ENCODE measurements at places on chromosomes 7 and 10.
A peak's percentile ranks its signal among the peaks of the same experiment; 100 is the strongest.

- no peak for DNase-seq
Observed at GRCh38 chr7:84364708-84365107, 170.1 kb upstream of the SEMA3A start.

DNA sequence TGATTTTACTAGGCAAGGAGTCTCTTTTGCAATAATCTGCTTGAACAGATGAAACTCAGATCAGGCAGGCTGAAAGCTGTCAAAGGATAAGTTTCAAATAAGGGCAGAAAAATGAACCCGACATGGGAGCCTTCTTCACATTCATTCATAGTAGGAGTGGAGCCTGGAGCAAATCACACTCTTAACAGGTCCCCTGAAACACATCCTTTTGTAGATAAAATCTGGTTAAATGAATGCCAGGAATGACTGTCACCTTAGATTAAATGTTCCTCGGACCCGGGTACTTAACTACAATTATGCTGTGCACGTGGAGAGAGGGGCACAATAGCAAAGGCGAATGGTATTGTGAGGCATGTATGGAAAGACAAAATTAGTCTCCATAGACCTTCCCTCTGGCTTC is 344.7 kb upstream of the LRGUK start:
- no peak for DNase-seq

DNA sequence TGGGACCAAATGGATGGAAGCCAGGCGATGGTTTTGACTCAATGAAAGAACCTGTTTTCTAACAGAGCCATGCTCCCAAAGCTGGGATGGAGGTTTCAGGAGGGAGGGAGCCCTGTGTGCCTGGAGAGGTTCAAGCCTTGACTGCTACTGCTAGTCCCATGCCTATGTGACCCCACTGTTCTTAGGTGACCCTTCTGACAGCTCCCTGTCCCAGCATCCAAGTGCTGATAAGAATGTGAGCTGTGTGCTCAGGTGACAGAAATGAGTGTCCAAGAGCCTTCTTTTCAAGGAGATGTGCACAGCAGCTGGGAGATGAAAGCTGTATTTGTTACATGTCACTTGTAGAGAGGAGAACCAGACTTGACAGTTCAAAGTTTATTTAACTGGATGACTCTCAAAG is 595.4 kb downstream of the GALNT17 start:
- DNase-seq = no peak

DNA sequence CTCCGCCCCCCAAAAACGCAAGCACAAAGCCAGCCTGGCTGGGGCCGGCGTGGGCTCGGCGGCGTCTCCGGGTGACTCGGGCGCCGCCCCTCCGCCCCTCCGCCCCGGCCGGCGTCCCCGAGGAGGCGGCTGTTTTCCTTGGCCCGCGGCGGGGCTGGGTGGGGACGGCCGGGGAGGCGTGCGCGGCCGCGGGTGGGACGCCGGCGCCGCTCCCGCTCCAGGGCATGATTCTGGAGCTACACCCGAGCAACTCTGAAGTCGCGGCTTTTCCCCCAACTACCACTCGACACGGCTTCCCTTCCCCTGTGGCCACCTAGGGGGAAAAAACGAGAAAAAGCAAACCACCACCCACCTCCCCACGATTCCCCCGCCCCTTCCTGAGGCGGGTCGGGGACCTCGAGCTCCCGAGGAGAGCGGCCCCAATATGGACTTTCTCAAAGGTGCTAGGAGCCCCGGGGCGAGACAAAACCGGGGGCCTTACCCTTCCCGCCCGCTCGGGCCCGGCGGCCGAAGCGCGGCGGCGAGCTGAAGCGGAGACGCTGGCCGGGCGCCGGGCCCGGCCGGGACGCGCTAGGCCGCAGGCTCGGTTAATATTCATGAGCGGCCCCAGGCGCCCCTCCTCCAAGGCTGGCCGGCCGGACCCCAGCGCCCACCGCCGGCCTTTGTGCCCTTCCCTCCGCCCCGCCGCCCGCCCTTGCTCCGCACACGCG is 856 bp downstream of the ARHGAP21 start:
- DNase-seq = peak; percentile 48

DNA sequence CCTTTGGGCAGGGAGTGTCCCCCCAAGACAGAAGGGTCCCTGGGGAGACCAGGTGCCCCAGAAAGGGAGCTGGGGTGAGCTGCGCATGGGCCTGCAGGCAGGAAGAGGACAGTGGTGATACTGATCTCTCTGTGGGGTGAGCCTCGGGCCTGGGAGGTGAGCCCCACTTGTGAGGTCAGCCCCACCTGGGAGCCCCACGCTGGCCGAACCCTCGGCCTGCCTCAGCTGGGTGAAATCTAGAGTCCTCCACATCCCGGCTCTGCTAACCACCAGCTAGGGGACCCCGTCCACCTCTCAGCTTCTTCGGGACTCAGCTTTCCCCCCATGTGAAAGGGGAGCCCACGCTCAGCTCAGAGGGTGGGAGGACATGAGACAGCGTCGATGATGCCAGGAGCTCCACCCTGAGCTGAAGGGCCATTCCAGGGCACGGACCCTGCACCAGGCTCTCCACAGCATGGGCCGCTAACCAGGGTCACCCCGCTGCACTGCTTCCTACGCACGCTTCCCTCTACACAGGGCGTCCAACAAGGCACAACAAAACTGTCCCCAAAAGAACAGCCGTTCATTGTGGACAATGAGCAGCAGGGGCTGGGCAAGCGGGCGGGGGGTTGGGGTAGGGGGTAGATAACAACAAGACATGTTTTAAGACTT is 48.7 kb downstream of the CAMK2B start:
- no peak for DNase-seq

DNA sequence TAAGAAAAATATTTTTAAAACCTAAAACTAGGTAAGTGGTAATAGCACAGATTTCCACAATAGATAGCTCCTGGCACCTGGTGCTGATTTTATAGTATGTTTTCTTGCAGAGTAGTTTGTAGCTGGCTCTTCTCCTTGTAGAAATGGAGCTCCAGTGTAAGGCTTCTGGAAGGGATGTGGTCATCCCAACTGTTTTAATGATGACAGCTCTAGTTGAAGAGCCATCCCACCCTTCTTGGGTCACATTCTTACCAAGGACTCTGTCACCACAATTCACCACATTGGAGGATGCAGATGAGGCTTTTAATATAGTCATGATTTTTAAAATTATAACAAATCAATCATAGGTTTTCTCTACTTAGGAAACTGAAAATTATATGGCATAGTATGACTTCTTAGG is 31.0 kb downstream of the TES start:
- no peak for DNase-seq

DNA sequence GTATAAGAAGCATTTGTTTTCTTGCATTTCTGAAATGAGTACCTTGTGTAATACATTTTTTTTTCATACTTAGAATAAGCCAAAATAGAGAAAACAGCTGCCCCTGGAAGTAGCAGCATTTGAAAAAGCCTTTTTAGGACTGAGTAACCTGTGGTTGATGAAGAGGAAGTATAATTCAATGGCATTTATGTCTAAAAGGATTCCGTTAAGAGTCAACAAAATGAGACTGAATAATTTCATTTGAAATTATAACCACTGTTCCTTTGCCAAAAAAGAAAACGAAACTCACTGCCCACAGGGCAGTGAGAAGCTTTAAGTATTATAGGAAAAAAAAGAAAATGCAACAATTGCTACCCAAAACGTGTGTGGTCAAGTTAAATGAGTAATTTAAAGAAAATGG is 705.6 kb upstream of the PHF14 start:
- no peak for DNase-seq

GRCh38 chr7:17301471-17302456 is 3.3 kb downstream of the AHR start:
- DNase-seq = no peak

- DNase-seq = no peak
Observed at GRCh38 chr7:711922-712380, 14.5 kb upstream of the DNAAF5 start.

DNA sequence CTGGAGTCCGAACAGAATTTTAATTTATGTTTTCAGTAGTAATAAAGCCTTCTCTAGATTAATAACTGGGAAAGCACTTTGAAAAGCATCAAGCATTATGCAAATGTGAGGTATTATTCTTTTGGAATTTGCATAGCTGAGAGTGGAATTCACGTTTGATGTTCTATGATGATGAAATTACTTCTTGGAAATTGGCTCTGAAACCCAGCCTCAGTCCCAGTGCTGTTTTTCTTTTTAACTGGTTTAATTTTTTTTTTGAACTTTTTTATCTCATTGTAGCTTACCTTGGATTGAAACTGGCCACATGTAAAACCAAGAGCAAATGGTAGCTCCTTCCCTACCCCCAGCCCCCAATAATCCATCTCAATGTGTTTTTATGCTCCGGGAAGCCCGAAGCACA is 1.2 kb downstream of the TBXAS1 start:
- no peak for DNase-seq

GRCh38 chr7:39016609-39017008 is 38.9 kb downstream of the POU6F2 start:
- no peak for DNase-seq

DNA sequence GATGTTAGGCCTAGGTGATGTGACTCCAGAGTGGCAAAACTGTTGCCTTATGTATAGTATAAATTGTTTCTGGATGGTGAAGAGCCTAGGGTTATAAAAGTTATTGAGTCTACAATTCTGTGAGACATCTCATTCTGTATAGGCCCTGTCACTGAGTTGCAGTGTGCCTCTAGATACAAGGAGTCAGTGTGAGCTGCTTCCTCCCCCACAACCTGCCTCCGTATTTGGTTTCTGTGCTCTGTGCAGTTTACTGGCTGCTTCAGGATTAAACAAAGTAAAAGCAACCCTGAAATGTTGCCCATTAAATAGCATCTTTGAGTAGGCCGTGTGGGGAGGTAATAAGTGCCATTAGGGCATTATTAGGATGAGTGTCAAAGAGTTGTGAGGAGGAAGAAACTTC is 1.9 kb upstream of the IFRD1 start:
- no peak for DNase-seq

DNA sequence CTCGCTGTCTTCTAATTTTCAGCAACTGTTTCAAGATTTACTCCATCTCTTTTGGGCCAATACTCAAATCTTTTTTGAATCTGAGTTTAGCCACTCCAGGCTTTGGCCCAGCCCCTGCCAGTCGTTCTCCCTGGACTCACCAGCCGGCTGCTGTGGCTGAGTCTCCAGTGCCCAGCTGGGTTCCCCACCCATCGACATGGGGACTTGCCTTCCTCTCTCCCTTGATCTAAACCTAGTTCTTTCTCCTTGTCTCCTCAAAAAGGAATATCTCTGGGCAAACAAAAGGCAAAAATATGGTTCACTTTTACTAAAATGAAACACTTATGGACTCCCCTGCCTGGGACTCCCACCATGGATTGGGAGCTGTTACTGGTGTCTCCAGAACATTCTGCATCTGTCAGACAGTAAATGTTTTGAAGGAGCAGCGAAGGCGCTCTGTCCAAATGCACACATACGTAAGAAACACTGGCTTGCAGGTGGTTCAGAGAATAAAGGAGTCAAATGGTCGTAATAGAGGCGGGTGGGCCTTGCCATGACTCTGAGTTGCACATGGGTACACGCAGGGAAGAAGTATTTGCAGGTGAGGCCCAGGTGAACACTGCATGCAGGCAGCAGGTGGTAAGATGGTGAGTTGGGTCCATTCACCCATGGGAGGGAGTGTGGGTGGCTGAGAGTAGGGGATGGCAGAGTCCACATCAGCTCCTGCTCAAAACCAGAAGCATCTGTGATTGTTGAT is 35.5 kb upstream of the HABP2 start:
- DNase-seq = no peak

GRCh38 chr10:48608279-48608681 is 3.4 kb upstream of the ARHGAP22 start:
- DNase-seq = peak; percentile 43

DNA sequence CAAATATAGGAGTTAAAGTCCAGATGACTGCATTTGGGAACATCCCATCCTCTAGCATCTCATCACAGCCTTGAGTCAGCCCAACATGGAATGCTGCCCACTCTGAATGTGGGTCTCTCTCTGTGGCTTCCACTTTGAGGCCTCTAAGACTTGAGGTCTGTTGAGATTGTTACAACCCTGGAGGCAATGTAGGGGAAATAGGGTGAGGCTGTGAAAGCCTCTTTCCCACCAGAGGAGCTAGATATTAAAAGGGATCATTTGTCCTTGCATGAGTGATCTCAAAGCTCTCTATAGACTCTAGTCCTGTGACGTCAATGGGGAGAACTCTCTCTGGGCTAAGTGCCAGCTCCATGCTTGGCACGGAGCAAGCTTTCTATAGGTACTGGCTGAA is 6.4 kb upstream of the GOLGA7B start:
- no peak for DNase-seq

- DNase-seq = no peak
Observed at GRCh38 chr7:123867225-123867624, 22.3 kb downstream of the HYAL4 start.

DNA sequence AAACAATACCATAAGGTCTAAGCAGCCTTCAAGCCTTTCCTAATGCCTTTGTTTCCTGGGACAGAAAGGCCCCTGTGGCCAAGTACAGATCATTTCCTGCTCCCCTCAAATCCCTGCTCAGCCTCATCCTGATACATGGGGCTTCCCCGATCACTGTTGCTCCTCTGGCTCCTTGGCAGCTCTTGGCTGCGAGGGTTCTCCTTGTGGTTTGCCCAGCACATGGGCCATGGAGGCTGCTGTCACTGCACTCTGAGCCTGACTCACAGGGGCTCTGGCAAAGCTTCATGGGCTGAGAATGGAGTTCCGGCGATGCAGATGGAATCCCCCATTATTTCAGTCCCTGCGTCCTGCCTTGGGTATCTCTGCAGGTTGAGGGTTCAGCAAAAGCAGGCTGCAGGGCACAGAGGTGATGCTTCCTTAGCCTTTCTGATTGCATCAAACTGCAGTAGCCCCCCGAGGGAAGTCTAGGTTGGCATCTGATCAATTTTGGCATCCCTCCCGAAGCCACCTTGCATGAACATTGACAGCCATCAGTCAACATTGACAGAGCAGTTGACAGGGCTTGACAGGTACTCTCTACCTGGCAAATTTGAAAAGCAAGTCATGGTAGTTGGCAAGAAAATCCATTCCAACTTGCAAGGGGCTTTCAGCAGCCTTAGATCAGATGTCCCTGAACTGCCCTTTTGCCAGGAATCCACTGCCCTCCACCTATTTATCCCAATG is 168.6 kb downstream of the GFRA1 start:
- DNase-seq = no peak

GRCh38 chr7:42572056-42572455 is 335.0 kb upstream of the GLI3 start:
- DNase-seq = no peak

- no peak for DNase-seq
Observed at GRCh38 chr10:131645756-131646155, 255.1 kb upstream of the PPP2R2D start.

DNA sequence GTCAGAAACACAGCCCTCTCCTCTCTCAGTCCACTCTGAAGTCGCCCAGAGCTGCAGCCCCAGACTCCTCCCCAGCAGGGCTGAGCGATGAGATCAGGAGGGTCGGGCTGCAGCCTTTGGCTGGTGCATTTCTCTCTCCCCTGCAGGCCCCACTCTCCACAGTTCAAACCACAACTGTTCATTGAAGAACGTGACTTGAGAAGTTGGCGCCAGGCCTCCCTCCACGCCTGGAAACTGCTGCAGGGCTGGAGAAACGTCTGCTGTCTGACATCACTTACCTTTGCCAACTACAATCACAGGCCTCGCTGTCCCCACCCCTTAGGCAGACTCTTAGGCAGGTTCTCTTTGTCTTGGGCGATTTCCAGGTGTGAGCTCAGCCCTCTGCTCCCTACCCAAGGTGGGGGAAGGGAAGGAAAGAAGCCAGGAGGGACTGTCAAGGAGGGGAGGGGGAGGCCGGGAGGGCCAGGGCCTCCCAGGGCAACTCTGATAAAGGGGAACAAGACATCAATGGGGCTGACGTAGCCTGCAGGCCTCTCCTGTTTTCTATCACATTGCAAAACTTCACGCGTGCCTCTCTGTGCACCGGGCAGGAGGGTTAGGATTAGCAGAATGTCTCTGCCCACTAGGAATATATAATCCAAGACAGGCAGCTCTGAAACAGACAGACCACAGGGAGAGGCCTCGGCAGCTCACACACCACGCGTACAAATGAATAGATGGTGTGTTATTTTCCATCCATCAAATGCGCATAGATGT is 32.7 kb downstream of the CALML5 start:
- DNase-seq = no peak

Measured in CD4-positive, alpha-beta T cell treated with Interleukin-4 for 1 hour (primary cell).